Esophagus squamous epithelium (tissue), 5 donors: ENCODE measurements at places on chromosomes 6 and 20. TPM values are rescaled to one million over a fixed set of nuclear protein-coding genes. Genes with fewer than 3 reads are reported as not detected.
A peak's percentile ranks its signal among the peaks of the same experiment; 100 is the strongest.

DNA sequence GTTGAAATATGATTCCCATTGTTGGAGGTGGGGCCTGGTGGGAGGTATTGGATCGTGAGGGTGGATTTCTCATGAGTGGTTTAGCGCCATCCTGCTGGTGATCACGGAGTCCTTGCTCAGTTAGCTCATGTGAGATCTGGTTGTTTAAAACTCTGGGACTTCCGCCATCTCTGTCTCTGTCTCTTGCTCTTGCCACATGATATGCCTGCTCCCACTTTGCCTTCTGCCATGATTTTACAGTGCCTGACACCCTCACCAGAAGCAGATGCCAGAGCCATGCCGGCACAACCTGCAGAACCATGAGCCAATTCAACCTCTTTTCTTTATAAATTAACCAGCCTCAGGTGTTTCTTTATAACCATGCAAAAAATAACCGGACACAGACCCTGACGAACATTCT lies 44.7 kb upstream of the ZFP64 start:
- no peak overlapping the region for H3K27ac ChIP-seq
- DNase-seq: no peak
- no peaks in the 10 kb centered on the region for H3K27me3 ChIP-seq
- no peak overlapping the region for H3K4me3 ChIP-seq
- no peaks in the 10 kb centered on the region for H3K4me1 ChIP-seq
- no peaks in the 10 kb centered on the region for H3K36me3 ChIP-seq

DNA sequence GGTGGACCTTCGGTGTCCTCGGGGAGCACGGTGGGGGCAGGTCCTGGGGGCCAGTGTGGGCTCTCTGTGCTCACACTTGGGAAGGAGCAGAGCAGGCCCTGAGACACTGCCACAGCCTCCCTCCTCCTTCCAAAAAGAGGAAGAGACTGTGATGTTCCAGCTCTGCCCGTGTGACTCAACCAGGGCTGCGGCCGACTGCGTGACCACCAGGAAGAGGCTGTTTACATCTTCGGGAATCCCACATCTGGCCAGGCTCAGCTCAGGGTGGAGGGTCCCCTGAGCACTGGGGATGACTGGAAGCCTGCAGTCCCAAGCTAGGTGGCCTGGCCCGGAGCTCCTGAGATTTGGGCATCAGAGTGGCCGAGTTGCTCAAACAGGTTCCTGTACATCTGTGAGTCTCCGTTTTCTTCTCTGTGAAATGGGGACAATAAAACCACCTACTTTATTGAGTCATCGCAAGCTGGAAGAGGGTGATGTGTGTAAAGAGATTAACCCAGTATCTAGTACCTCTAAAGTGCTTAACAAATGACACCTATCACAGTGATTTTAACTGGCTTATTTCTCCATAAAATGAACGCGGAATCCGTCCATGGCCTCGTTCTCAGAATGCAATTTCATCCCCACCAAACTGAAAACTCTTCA lies 242.1 kb downstream of the DLL1 start:
- no peaks in the 10 kb centered on the region for H3K27me3 ChIP-seq
- no peak for DNase-seq
- H3K4me1 ChIP-seq: peaks cover 3% of the 10 kb centered on the region
- H3K36me3 ChIP-seq: no peaks in the 10 kb centered on the region
- no peak overlapping the region for H3K4me3 ChIP-seq

GRCh38 chr6:115898246-115898645 lies 162.4 kb downstream of the FRK start:
- H3K36me3 ChIP-seq: no peaks in the 10 kb centered on the region
- H3K4me3 ChIP-seq: no peak overlapping the region
- H3K27me3 ChIP-seq: no peaks in the 10 kb centered on the region

- H3K27me3 ChIP-seq: no peaks in the 10 kb centered on the region
- H3K36me3 ChIP-seq: no peaks in the 10 kb centered on the region
- no peaks in the 10 kb centered on the region for H3K4me1 ChIP-seq
- H3K27ac ChIP-seq: no peak overlapping the region
- H3K4me3 ChIP-seq: no peak overlapping the region
Observed at GRCh38 chr20:9200196-9200595, 131.3 kb downstream of the PLCB4 start.

DNA sequence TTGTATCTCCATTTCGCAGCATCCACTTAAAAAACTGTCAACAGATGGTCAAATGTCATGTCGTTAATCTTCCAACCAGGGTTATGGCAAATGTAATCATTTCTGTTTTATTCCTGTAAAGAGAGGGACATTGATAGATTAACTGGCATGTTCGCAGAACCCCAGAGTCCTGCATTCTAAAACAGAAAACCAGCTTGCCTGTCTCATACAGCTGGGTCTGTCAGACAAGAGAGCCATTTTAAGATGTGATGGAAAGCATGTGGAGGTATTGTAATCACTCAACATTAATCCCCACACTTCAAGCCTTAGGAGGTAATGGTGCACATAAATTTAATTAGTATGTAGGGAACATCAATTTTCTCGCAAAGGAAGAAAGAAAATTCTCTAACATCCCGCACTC lies 4.4 kb downstream of the SMLR1 start:
- H3K27me3 ChIP-seq: no peaks in the 10 kb centered on the region
- no peaks in the 10 kb centered on the region for H3K4me1 ChIP-seq
- H3K27ac ChIP-seq: no peak overlapping the region

DNA sequence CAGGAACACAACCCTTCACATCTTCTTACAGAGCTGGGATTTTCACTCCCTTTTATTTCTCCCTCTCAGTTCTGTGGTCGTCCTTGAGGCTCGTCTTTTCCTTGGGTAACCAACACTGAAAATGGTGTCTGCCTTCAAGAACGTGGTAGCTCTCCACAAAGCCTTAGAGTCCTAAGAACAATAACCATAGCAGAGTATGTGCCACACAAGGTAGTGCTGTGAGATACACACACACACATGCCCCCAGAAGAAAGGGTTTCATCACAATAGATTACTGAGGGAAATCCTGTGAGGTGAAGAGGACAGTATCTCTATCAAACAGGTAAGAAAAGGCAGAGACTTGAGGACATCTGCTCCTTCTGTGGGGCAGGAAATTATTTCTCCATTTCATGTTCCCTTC lies 104.8 kb upstream of the HDAC2 start:
- no peaks in the 10 kb centered on the region for H3K36me3 ChIP-seq
- no peaks in the 10 kb centered on the region for H3K27me3 ChIP-seq
- no peak overlapping the region for H3K4me3 ChIP-seq

DNA sequence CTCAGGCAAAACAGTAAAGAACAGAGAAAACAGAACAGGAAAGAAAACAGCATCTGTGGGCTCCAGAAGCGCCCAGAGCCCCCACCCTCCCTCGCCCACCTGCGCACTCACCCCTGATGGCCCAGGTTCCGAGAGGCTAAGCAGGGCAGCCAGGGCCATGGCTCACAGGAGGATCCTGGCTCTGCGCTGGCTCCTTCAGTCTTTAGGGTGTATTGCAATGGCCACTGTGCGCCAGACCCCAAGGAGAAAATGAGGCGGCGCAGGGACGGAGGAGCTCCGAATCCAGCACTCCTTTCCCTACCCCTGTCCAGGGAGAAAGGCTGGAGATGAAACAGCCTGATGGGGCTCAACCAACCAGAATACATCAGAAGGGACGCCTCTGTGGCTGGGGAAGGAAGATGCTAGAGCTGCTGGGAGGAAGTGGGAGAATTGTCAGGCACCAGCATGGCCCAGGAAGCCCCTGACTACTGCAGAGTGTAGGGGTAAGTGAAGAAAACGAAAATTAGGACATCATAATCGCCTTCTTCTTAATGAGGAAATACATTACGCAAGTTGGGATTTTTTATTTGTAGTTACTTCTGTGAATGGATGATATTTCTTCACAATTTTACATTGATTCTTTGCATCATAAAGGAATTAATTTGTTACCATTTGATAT lies 49.0 kb downstream of the COL11A2 start:
- no peak for DNase-seq
- no peak overlapping the region for H3K4me3 ChIP-seq
- H3K27me3 ChIP-seq: no peaks in the 10 kb centered on the region
- H3K36me3 ChIP-seq: no peaks in the 10 kb centered on the region

DNA sequence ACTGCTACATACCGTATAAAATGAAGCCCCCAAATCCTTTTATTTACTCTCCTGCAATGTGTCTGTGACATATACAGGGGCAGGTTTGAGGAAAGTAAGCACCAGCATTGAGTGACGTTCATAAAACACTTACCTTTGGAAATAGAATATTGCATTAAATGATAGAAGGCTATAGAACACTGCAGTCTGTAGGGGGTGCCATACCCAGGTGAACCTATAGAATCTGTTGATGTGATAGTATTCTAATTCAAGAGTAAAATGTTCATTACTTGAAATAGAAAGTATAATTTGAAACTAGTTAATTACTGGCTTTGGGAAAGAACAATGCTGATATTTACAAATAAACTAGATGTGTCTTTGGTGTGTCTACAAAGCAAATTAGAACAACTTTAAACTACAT lies 47.0 kb upstream of the PRL start:
- no peak overlapping the region for H3K27ac ChIP-seq
- no peaks in the 10 kb centered on the region for H3K36me3 ChIP-seq
- no peaks in the 10 kb centered on the region for H3K4me1 ChIP-seq

GRCh38 chr20:41035207-41035606 lies 6.6 kb downstream of the TOP1 start:
- H3K4me1 ChIP-seq: peaks cover 92% of the 10 kb centered on the region
- H3K4me3 ChIP-seq: no peak overlapping the region
- H3K27me3 ChIP-seq: no peaks in the 10 kb centered on the region
- no peak for DNase-seq
- no peaks in the 10 kb centered on the region for H3K36me3 ChIP-seq

- H3K4me1 ChIP-seq: peaks cover 4% of the 10 kb centered on the region
- DNase-seq: no peak
- H3K27ac ChIP-seq: peak overlapping the region; percentile 22
Observed at GRCh38 chr6:84641076-84641475, 123.3 kb downstream of the TBX18 start.

GRCh38 chr6:83313882-83314281 lies 117.0 kb downstream of the ME1 start:
- H3K27ac ChIP-seq: no peak overlapping the region
- H3K4me1 ChIP-seq: no peaks in the 10 kb centered on the region
- peaks cover 6% of the 10 kb centered on the region for H3K36me3 ChIP-seq

DNA sequence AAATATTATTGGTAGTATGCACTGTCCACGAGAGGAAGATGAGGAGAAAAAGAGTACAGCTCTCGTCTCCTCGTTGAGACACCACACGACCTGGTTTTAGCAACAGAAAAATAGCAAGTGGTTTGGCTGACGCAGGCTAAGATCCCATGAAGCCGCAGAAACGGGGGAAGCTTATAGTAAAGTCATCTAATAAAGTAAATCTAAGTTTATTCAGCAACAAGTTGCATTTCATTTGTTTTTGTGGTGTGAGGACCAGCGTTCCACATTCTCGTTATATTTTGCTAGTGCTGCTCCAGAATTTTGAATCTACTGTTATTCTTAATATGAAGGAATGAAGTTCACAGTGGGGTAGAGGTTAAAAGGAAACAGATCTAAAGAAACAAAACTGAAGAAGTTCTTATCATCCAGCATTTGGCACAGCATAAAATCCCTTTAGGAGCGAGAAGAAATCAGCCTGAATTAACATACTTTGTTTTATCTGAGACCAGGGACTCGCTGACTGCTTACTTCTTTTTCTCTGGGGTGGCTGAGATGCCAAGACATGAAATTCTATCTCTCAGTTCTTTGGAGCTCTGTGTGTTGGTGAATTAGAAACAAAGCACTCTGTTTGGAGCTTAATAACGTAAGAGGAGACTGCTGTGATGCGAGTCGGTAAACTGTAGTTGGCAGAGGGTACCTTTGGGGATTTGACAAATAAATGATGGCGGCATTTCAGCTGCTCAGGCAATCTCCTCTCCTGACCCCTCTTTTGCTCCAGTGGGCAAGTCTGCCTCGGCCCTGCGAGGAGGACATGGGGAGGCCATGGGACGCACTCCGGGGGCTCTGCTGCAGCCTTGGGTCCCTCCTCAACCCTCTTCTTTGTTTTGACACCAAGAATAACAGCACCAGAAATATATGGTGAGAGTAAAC lies 24.9 kb upstream of the IRF4 start:
- no peaks in the 10 kb centered on the region for H3K27me3 ChIP-seq
- DNase-seq: no peak
- no peak overlapping the region for H3K4me3 ChIP-seq
- no peaks in the 10 kb centered on the region for H3K36me3 ChIP-seq
- H3K4me1 ChIP-seq: no peaks in the 10 kb centered on the region

GRCh38 chr20:49799698-49800097 lies 12.9 kb upstream of the SLC9A8 start:
- no peaks in the 10 kb centered on the region for H3K27me3 ChIP-seq
- H3K27ac ChIP-seq: no peak overlapping the region
- H3K4me3 ChIP-seq: no peak overlapping the region

GRCh38 chr6:17432356-17432755 lies 39.0 kb downstream of the CAP2 start:
- no peak overlapping the region for H3K27ac ChIP-seq
- no peaks in the 10 kb centered on the region for H3K4me1 ChIP-seq

DNA sequence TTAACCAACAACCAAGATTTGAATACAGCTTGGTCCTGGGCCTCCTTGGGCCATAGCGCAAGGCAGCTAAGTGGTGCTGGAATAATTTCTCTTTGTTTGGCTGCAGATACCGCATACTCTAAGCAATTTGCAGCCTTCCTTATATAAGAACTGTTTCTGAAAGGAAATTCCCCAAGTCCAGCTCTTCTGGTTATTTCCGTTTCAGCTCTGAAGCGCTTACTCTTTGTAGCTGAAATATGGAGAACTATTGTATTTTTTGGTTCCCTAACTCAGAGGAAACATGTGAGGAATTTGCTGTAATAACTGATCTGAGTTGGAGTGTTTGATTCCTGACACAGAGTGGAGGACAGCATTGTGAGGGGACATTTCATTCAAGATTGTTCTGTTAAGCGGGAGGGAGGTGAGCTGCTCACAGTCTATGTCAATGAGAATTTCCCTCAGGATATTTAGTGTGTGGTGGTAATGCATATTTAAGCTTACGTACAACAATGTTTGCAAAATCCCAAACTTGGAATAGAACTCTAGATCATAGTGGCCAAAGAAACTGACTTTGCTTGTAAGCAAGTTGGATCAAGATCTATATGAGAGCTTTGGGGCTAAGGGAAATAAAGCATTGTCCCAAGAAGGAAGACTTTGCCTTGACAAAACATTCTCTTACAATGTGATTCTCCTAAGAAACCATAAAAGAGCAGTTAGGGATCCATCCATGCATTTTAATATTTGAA lies 576.6 kb upstream of the FLRT3 start:
- no peak overlapping the region for H3K4me3 ChIP-seq
- H3K27me3 ChIP-seq: no peaks in the 10 kb centered on the region
- no peaks in the 10 kb centered on the region for H3K36me3 ChIP-seq
- no peak overlapping the region for H3K27ac ChIP-seq
- H3K4me1 ChIP-seq: peaks cover 10% of the 10 kb centered on the region

- H3K4me3 ChIP-seq: no peak overlapping the region
- DNase-seq: no peak
- no peaks in the 10 kb centered on the region for H3K27me3 ChIP-seq
- H3K4me1 ChIP-seq: peaks cover 90% of the 10 kb centered on the region
- peak overlapping the region; percentile 53 for H3K27ac ChIP-seq
Observed at GRCh38 chr20:23150304-23151007, 64.3 kb upstream of the CD93 start.

GRCh38 chr6:38482466-38482865 lies 157.3 kb downstream of the BTBD9 start:
- no peaks in the 10 kb centered on the region for H3K4me1 ChIP-seq
- no peak for DNase-seq
- H3K36me3 ChIP-seq: no peaks in the 10 kb centered on the region
- no peaks in the 10 kb centered on the region for H3K27me3 ChIP-seq
- H3K27ac ChIP-seq: no peak overlapping the region
- no peak overlapping the region for H3K4me3 ChIP-seq

Gene ZFP57
- not detected for total RNA-seq

Gene ADGRB3
- total RNA-seq: 0.47 TPM

Gene LTB
- 1.5 TPM for total RNA-seq

Gene HUS1B
- 0.30 TPM for total RNA-seq

Gene TDP2
- total RNA-seq: 18.3 TPM

Gene SYS1
- 32.4 TPM for total RNA-seq

Gene PLG
- not detected for total RNA-seq

Gene IMPG1
- total RNA-seq: 0.13 TPM
